GDM1 (cell line): ENCODE measurements at places on chromosomes 12 and 14.

- DNase-seq = no peak
Observed at GRCh38 chr14:61510736-61511557, 184.4 kb upstream of the HIF1A start.

DNA sequence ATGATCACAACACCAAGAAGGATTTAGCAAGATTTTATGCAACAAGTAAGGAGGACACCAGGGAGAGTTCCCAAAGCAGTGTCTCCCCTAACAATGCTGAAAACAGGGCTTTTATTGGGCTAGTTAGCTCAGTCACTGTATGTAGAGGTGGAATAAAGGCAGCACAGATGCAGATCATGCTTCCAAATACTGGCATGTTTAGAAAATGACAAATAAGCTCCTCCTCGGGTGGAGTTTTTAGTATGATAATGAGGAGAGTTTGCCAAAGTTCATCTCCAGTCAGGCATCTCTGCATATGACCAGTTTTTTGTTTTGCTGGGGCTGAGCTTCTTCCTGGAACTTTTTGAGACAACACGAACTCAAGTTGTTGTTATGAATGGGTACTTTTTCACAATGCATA lies 4.4 kb upstream of the AVPR1A start:
- no peak for DNase-seq

DNA sequence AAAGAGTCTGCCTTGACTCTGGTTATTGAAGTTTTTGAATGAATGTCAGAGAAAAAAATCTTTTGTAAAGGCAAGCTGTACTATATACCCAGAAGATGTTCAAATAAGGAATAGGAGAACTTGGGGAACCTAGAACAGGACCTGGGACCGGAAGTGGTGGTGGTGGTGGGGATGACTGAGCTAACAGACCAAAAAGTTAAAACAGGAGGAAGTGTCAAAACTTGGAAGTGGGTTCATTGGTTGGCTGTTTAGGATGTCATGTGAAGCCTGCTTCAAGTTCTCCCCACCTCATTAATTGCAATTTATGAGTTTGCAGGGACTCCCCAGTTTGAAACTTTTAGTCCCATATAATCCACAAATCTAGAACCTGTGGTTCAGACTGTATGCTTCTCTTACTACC lies 26.2 kb downstream of the PLXNC1 start:
- DNase-seq = peak; percentile 76

GRCh38 chr12:34599530-34600513 lies 577.5 kb downstream of the ALG10 start:
- no peak for DNase-seq

DNA sequence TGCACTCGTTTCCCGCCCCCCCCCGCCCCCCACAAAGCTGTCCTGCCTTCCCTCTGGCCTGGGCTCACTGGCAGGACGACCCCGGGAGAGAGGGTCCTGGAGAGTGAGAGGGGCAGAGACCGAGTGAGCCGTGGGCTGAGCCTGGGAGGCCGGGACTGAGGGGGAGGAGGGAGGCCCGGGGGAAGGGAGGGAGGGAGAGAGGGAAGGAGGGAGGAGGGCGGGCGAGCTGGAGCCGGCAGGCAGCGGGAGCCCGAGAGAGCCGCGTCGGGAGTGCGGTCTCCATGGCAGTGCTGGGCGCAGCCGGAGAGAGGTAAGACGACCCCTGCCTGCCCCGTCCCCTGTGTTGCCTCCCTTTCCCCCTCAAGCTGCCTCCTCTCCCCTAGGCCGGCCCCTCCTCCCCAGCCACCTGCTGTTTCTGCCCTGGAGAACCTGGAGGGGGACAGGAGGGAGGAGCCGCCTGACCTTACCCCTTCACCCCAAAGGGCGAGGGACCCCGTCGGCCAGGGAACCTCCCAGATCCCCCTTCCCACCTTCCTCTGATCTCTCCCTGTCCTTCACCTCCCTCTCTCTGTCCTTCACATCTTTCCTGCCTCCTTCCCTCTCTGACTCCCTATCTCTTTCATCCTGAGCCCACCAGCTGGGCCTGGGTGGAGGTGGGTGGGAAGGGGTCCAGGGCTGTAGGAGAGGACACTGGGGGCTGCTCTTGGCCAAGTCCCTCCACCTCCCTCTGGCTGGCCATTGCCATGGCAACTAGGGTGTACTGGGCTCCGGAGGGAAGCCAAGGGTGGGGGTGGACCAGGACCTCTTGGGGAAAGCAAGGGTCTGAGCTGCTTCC lies at the start of gene GPR162:
Gene GPR162, plus strand, starts transcription at position 231 of the 835 bp plus-strand sequence. CDS start 2,078 bp downstream, outside the sequence.
- peak; percentile 46 for DNase-seq

DNA sequence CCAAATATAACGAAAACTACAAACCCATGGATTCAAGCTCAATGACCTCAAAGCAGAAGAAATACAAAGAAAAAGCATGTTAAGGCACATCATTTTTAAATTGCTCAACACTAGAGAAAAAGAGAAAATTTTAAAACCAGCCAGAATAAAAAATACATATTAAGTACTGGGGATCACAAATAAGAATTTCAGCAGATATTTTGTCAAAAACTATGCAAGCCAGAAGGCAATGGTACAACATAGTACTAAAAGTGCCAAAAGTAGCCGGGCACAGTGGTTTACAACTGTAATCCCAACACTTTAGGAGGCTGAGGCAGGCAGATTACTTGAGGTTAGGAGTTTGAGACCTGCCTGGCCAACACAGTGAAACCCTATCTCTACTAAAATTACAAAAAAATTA lies 10.2 kb downstream of the SGPP1 start:
- DNase-seq = no peak

GRCh38 chr12:10395390-10395998 lies 5.7 kb upstream of the KLRK1 start:
- DNase-seq = no peak

- no peak for DNase-seq
Observed at GRCh38 chr14:74891870-74892269, 10.2 kb downstream of the DLST start.

DNA sequence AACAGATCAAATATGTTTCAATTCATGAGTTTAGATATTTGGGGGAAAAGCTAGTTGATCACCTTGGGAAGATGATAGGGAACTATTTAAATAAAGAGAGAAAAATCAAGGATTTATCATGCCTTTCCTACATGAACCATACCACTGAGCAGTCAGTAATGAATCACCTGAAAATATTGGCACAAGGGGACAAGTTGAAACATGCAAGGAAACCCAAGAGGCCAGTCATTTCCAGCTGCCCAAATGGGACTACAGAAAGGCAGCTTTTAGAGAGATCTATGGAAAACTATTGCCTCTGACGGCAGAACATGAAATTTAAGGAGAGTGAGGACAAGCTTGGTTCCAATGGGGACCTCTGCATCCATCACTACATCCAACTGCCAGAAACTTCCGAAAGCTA lies 14.1 kb upstream of the ETV6 start:
- no peak for DNase-seq

DNA sequence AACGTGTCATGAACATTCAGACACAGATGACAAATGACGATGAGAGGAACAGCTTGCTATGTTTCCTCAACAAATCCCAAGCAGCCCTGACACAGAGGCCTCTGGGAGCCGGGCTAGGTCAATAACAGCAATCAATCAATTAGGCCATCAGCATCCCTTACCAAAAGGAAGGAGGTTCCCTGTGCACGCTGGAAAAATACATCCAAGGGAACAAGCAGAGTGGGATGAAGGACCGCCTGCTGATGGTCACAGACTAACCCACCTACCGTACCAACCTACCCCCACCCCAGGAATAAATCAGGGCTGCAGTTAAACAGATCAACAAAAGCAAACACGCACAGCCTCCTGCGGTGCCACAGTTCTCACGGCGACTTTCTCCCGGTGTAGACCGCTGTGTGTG lies 265.1 kb upstream of the SFSWAP start:
- DNase-seq = no peak

GRCh38 chr12:115129727-115130126 lies 445.8 kb upstream of the TBX3 start:
- DNase-seq = no peak

DNA sequence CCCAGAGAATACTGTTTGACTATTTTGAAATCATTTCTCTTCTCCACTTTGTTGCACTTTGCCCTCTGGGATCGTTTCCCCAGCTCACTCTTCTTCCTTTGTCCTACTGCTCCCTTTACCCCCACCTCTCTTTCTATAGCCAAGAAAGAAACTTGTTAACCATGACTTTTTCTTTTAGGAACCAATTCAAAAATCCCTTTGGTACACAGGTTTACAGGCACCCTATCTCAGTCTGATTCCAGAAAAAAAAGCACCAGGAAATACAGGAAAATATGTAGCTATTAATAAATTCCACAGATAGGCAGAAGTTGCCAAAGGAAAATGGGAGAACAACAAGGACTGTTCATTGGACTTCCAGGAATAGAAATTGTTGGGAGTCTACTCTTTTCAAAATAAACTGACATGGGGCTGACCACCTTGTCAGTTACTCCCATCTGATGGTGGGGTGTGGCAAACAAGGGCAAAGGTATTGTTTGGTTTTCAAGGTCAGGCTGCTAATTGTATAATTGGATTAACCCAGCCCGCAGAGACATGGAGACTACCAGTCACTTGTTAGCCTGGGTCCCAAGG lies 82.4 kb downstream of the CRADD start:
- no peak for DNase-seq

DNA sequence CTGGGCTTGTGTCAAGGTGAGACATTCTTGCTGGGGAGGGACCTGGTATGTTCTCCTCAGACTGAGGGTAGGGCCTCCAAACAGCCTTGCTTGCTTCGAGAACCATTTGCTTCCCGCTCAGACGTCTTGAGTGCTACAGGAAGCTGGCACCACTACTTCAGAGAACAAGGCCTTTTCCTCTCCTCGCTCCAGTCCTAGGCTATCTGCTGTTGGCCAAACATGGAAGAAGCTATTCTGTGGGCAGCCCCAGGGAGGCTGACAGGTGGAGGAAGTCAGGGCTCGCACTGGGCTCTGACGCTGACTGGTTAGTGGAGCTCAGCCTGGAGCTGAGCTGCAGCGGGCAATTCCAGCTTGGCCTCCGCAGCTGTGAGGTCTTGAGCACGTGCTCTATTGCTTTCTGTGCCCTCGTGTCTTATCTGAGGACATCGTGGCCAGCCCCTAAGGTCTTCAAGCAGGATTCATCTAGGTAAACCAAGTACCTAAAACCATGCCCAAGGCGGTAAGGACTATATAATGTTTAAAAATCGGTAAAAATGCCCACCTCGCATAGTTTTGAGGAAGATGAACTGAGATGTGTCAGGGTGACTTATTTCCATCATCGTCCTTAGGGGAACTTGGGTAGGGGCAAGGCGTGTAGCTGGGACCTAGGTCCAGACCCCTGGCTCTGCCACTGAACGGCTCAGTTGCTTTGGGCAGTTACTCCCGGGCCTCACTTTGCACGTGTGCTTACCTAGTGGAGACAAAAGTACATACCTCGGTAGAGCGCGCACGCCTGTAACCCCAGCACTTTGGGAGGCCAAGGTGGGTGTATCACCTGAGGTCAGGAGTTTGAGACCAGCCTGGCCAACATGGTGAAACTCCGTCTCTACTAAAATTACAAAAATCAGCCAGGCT lies 4.3 kb downstream of the GAPDH start:
- DNase-seq = no peak

DNA sequence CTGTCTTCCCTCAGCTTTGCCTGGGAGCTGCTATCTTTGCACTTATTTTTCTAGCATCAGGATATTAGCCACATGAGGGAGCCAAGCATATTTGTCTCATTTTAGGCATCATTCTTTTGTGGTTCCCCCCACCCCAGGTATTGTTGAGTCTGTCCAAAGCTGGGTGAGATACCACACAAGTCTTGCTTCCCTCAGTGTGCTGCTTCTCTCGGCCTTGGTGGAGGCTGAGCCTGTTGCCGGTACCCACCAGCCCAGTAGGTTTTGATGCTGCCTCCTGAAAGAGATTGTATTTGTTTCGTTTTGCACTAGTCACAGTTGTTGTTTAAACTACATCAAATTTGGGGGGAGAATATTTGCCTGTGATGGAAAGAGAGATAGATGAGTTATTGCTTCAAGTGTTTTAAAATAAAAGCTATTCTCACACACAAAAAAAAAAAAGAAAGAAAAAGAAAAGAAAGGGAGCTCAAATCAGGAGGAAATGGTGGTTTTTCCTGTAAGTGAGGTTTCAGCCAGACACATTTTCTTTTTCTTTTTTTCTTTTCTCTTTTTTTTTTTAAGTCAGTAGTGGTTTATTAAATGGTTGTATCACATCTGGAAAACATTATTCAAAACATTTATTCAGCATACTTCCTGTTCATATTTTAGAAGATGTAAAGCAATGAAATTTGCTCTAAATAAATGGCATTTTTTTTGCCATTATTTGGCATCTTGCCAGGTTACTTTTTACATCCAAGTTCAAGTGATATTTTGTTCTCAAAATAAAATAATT lies 58.5 kb downstream of the SLC4A8 start:
- DNase-seq = no peak

- DNase-seq = no peak
Observed at GRCh38 chr14:45070215-45070614, 13.7 kb upstream of the PRPF39 start.

DNA sequence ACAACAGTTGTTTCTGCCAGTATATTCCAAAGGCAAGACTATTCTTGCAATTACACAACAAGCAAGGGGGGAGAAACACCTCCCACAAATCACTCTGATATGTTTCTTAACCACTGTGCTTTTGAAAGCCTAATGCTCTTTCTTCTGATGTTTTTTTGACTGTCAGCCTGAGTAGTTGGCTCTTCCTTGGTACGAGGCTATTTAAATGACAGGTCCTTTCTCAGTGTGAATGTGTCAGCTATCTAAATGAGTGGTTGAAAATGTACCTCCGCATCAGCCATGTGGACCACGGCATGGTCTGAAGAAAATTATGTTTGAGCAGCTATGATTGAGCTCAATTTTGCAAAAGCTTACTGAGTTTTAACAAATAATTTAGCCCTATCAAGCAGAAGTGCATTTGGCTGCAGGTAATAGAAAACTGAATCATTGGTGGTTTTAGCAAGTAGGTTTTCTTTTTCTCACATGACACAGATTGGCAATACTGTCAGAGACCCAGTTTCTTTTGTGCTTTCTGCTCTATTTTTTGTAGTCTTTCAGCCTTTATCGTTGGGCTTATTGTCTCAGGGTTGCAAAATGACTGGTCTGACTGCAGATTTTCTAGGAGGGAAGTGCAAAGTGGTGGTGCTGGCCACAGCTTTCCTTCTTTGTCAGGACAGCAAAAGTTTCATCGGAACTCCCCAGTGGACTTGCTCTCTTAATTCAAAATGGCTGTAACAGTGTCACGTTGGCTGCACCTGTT lies 162.8 kb downstream of the RGS6 start:
- no peak for DNase-seq

DNA sequence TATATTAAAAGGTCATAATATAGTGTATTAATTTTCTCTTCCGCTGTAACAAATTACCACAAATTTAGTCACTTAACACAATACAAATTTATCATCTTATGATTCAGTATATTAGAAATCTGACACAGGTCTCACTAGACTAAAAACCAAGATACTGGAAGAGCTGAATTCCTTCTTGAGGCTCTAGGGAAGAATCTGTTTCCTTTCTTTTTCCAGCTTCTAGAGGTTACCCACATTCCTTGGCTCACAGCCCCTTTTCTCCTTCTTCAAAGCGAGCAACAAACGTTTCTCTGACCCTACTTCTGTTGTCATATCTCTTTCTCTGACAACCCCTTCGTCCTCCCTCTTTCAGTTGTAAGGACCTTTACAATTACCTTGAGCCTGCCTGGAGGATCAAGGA lies 43.4 kb upstream of the AMN1 start:
- DNase-seq = no peak
